ENCODE measurements at places on chromosomes 12 and 14.
A peak's percentile ranks its signal among the peaks of the same experiment; 100 is the strongest.

DNA sequence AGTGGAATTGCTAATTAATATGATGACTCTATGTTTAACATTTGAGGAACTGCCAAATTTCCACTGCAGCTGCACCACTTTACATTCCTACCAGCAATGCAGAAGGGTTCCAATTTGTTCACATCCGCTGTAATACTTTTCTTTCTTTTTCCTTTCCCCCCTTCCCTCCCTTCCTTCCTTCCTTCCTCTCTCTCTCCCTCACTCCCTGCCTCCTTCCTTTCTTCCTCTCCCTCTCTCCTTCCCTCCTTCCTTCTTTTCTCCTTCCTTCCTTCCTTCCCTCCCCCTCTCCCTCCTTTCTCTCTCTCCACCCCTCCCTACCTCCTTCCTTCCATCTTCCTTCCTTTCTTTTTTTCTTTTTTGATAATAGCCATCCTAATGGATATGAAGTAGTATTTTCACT, 3.2 kb upstream of the PFKM start:
- no peak for DNase-seq

DNA sequence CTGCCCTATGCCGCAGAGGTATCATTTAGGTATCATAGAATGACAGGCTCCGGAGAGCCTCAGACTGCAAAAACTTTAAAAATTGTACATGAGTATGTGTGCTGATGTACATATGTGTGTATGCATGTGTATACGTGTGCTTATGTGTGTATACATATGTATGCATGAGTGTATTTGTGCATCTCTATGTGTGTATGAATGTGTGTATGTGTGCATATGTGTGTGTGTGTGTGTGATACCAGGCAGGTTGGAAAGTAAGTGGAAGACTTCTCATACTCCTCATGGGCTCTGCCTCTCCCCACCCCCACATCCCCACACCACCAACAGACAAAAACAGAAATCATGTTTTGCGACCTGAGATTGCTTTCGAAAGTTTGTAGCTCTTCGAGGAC, 621 bp upstream of the TMEM117 start:
- no peak for DNase-seq

GRCh38 chr12:124573839-124574786, 6.7 kb upstream of the NCOR2 start:
- no peak for DNase-seq

DNA sequence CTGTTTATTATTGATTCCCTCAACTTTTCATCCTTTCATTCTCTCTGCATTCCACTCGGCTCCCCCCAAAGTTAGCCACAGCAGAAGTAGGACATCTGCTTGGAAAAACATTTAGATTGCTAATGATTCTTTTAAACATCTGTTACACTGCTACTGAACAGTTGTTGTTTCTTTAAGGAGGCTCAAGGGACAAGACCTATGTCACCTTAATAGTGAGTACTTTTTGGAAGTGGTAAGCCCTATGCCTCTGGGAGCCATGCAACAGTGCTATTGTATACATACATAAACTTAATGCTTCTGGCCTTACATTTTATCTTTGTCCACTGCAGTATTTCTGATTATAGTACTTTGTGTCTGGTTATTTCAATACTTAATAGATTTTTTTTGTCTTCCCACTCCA, 628.2 kb upstream of the FOXG1 start:
- no peak for DNase-seq

DNA sequence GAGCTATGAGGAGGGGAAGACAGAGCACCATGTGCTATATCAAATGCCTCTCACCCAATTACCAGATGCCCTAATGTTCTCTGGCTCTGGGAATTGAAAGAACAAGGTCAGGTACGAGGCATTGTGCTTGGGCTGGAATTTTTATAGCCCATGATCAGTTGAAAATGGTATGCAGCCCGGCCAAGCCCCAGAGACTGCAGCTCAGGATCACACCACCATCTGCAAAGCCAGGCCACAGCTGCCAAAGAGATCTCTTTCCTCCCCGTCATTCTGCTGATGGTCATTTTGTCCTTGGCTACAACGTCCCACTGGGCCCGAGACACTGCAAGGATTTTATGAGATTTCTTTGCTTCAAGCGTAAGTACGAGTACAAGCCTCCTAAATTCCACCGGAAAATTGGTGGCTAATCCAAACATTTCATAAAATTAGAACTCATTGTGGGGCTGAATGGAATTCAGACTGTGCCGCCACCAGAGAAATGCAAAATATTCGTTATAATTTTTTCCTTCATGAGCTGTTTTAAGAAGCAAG, 15.1 kb downstream of the NUAK1 start:
- DNase-seq = peak; percentile 89

GRCh38 chr12:59484575-59484974, 111.3 kb upstream of the SLC16A7 start:
- no peak for DNase-seq
